Iris pigment epithelial cell (primary cell): ENCODE measurements at places on chromosomes 5 and 9.

GRCh38 chr9:130264414-130265350, 878 bp upstream of the HMCN2 start:
- peak; percentile 21 for DNase-seq

GRCh38 chr9:128106940-128107467, 20.5 kb downstream of the PTGES2 start:
- no peak for DNase-seq

- DNase-seq: no peak
Measured at GRCh38 chr5:100434815-100435214, 100.4 kb upstream of the FAM174A start.

DNA sequence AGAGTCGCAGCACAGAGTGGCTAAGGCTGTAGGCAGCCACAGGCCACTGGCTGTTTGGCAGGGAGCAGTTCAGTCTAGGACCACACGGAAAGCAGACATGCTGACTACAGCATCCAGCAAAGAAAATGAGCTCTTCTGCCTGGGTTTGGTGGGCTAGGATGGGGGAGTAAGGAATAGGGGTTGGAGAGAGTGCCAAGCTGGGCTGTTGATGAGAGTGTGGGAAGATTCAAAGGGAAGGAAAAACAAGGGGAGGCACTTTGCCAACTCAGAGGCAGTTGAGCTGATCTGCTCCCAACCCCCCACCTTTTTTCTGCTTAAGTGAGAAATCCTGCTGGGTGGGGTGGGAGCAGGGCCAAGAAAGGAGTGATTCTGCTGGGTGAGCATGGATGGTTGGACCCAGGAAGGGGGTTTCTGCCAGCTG, 35.9 kb downstream of the SVEP1 start:
- no peak for DNase-seq

GRCh38 chr9:137296670-137297664, 5.1 kb downstream of the NRARP start:
- peak; percentile 75 for DNase-seq

GRCh38 chr9:87382900-87383299, 114.8 kb upstream of the DAPK1 start:
- peak; percentile 94 for DNase-seq

DNA sequence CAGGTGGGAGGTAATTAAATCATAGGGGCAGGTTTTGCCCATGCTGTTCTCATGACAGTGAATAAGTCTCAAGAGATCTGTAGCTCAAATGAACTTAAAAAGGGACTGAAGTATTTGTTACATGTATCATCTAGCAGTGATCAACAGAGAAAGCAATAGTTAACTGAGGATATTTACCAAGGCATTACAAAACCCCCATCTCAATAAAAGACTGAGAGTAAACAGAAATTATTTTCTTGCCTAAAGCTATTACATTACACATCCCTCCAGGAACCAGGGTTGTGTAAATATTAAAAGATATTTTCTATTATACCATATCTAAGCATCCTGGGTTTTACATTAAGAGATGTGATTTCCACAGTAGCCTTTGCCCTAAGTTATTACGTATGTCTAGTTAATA, 169.9 kb downstream of the CTNND2 start:
- no peak for DNase-seq

DNA sequence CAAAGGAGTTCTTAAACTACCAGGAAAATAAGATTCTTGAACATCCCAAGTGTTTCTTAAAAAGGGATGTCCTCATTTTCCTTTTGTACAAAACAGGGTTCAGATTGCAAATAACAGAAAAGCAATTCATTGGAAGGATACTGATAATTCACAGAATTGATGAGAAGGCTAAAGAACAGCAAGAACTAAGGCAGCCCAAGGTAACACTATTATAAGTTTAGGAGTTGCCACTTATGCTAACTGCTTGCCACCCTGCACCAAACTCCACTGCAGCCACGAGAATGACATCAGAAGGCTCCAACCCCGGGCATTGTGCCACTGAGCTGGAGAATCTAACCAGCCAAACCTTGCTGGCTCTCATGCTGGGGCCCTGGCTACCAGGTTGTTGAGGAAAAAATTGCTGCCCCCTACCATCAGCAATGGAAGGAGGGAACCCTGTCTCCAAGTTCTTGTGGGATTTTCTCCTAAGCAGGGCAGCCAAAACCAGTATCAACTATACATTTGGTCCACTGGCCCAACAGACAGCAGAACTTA, 123.4 kb downstream of the ARL15 start:
- no peak for DNase-seq

DNA sequence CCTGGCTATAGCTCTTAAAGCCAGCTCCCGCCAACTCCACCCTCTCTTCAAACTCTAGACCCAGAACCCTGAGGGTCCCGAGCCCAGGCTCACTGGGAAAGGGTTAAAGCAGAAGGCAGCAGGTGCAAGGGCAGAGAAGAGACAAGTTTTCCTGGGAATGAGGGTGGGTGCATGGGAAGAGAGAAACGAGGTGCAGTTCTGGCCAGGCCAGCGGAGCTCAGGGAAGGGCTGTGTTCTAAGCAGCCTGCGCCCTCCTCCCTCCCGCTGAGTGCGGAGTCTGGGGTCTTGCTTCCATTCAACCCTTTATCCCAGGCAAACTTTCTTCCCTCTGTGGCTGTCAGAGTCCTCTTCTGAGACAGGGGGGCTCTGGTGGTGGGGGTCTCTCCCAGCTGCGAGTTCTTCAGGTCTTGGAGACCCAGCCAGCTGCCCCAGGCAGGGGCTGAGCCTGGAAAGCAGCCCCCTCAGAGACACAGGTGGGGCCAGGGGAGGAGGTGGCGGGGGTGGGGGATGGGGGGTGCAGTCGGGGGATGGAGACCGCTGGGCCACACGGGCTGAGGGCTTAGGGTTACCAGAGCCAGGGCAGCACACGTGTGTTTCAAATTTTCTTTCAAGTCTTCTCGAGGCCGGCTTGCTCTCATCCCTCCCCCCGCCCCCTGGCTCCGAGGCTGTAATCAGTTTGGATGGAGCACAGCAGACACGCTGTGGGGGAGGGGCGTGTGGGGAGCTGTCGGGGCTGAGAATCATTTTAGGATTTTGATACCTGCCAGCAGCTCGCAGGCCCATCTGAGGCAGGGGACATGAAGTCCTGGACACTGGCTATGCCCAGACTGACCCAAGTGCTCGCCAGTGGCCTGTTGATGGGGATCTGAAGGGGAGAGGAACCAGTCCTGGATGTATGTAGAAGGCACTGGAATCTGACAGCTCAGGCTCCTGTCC, 169.6 kb upstream of the SMIM23 start:
- no peak for DNase-seq

- peak; percentile 80 for DNase-seq
Measured at GRCh38 chr9:104907278-104907951, 20.5 kb downstream of the ABCA1 start.

DNA sequence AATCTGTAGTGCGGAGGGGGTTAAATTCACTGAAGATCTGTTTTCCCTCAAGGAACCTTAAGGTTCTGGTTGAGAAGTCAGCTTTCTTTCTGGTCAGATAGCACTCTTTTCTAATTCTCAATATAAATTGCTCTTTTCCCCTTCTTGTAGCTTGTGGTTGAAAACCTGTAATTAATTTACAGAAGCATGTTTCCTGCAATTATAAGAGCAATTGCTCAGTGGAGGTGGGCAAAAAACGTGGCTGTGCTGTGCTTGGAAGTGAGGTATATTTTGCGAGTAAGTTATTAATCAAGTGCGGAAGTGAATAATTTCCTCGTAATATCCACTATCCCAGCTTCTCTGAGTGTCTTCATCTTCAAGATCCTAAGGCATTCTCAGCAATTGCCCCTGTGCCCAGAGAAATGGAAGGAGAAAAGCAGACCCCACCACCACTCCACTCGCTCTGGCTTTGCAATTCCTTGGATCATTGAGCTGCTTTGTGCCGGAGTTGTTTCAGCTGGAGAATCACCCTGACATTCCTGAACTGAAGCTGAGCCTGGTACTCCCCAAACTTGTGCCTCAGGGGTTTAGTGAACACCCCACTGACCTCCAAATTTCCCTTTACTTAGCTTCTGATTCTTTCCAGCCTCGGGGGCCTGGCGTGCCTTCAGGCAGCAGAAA, 140.6 kb downstream of the LRRC70 start:
- no peak for DNase-seq

- no peak for DNase-seq
Measured at GRCh38 chr9:11966786-11967185, 726.4 kb upstream of the TYRP1 start.

- DNase-seq: no peak
Measured at GRCh38 chr9:131500377-131500776, 2.3 kb upstream of the POMT1 start.

- DNase-seq: no peak
Measured at GRCh38 chr9:4214486-4214885, 85.4 kb downstream of the GLIS3 start.

- DNase-seq: peak; percentile 72
Measured at GRCh38 chr5:142545650-142546322, 140.1 kb downstream of the FGF1 start.

GRCh38 chr9:18942801-18943200, 90.2 kb downstream of the SAXO1 start:
- DNase-seq: no peak

DNA sequence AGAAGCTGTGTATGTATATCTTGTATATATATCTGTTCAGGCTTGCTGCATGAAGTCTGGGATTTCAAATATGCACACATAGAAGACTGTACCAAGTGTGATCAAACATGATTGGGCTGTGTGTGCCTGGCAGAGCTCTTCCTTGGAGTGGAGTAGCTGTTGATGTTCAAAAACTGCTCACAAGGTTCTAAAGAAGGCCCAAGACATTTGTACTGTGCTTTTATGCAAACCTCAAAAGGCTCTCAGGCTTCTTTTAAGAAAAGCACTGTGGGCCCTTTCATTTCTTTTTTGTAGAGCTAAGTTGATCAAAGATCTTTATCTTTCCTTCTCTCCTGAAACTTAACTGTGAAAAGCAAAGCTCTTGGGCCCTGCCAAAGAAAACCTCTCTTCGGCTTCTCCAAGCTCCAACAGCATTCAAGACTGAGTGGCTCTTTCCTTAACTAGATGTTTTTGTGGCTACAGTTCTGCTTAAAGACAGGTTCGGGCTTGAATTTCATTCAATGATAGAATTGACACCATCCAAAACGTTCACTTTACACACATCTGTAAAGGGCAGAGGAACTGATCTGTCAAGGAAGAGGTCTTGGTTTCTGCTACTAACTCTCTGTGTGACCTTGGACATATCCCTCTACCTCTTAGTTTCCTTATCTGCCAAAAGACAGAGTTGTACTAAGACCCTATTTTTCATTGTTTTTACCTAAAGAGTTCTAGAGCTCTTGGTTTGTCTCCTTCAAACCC, 105.8 kb upstream of the IL6ST start:
- no peak for DNase-seq

DNA sequence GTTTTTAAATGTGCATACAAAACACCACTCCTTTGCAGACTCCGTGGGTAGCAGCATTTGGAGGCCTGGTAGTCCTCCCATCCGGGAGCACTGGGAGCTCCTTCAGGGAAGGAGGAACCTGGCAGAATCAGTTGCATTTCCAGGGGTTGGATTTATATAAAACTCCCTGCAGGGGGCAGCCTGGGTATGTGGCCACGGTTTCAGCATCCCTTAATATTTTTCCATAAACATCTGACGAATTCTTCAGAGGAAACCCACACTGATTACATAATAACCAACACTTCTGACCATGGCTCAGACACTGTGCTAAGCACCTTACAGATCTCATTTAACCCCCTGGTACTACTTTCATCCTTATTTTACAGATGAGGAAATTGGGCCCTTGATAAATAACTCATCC, 6.1 kb upstream of the AFAP1L1 start:
- DNase-seq: peak; percentile 69

GRCh38 chr5:166963596-166963995, 1327.8 kb upstream of the WWC1 start:
- DNase-seq: no peak

DNA sequence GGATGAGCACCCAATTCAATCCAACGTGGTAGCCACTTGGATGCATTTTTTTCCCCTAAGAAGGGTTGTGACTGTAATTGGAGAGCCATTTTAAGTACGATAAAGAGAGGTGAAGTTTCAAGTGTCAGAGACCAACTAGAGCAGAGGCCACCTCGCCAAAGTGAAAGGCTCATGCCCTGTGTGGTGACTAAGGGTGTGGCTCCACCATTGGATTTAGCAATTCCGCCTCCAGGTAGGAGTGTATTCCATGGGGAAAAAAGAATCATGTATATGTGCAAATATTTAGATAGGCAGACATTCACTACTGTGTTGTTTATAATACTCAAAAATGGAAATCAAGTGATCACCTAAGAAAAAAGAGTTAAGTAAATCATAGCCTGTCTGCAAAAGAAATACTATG, 53.1 kb upstream of the S1PR3 start:
- DNase-seq: no peak
